NCI-H2171 treated with DMSO at 0.1 percent for 48 hours (cell line): ENCODE measurements at places on chromosomes 5 and 9.

- peak; percentile 48 for DNase-seq
Measured at GRCh38 chr9:86978922-86979474, 31.7 kb upstream of the GAS1 start.

- no peak for DNase-seq
Measured at GRCh38 chr9:130443840-130444492, 795 bp upstream of the ASS1 start.

- DNase-seq: no peak
Measured at GRCh38 chr5:135032695-135032998, 1.4 kb downstream of the PITX1 start.

- DNase-seq: peak; percentile 9
Measured at GRCh38 chr9:134642385-134643181, 980 bp downstream of the COL5A1 start.

GRCh38 chr9:33651125-33651524 is 127.1 kb downstream of the ANKRD18B start:
- DNase-seq: no peak

- DNase-seq: no peak
Measured at GRCh38 chr5:93777620-93778019, 36.2 kb upstream of the POU5F2 start.

DNA sequence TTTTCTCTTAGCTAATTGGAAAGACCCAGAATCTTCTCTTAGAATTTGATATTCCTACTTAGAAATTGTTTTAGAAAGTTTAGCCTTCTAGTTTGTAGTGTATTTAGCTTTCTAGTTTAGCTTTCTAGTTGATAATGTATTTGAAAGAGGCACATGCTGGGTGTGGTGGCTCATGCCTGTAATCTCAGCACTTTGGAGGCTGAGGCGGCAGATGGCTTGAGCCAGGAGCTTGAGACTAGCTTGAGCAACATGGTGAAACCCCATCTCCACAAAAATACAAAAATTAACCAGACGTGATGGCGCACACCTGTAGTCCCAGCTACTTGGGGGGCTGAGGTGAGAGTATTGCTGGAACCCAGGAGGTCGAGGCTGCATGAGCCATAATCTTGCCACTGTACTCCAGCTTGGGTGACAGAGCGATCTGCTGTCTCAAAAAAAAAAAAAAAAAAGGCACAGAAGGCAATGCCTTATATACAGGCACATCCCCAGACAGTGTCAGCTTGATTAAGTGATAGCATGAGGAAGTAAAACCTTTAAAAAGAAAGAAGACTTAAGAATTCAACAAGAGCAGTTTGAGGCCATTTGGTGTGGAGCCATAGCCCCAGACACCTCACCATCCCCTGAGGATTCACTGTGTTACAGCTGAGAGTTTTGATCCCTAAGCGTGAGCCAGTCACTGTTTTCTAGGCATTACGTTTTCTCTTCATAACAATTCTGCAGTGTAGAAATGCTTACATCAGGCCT is 34.6 kb downstream of the ZSWIM6 start:
- DNase-seq: peak; percentile 71

DNA sequence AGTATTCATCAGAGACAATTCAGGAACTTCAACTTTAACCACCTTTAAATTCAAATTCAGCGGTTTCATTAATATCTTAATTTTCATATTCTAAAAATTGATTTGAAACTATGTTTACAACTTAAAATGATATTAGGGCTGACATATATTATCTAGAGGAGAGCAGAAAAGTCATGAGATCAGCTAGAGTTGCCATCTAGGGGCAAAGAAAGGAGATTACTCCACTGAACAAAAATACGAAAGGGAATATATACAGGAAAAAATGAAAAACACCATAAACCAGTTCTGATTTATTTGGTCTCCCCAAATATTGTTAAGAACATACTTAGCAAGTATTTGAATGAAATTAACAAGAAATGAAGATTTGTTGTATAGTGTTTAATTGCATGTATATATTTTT is 946.3 kb downstream of the DTWD2 start:
- no peak for DNase-seq

DNA sequence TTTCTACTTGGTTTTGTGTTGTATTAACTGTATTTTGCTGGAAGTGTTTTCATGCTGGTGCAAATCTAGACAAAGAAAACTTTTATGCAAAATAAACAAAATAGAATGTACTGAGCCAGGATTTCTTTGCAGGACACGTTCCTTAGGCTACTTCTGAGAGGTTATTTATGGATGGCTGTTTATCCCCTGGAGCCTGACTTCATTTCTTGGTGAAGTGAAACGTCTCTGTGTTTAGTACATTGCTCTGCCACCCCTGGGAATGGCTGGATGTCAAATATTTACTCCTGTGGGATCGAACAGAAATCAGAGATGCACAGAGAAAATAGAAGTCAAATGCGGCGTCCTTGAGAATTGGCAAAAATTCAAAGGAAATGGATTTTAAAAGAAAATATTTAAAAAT is 327.1 kb upstream of the MPDZ start:
- DNase-seq: no peak

- no peak for DNase-seq
Measured at GRCh38 chr5:317086-317811, 4.3 kb upstream of the AHRR start.

- no peak for DNase-seq
Measured at GRCh38 chr9:78468231-78468630, 171.3 kb downstream of the PSAT1 start.

- no peak for DNase-seq
Measured at GRCh38 chr9:121776739-121777637, 125.6 kb downstream of the DAB2IP start.

- DNase-seq: no peak
Measured at GRCh38 chr5:96113170-96113939, 151.7 kb upstream of the ELL2 start.

GRCh38 chr9:87140605-87141109 is 193.4 kb upstream of the GAS1 start:
- peak; percentile 58 for DNase-seq

- no peak for DNase-seq
Measured at GRCh38 chr5:142780871-142781270, 10.7 kb downstream of the ARHGAP26 start.

- DNase-seq: no peak
Measured at GRCh38 chr5:176334031-176334770, 27.4 kb downstream of the KIAA1191 start.

GRCh38 chr5:93289942-93290341 is 291.1 kb downstream of the NR2F1-AS1 start:
- no peak for DNase-seq
